T-helper 17 cell (primary cell): ENCODE measurements at places on chromosomes 1 and 21. TPM values are rescaled to one million over a fixed set of nuclear protein-coding genes. Genes with fewer than 3 reads are reported as not detected.

SPRR2E gene
- not detected for total RNA-seq

AMPD1 gene
- total RNA-seq, result not detected

- no peak for DNase-seq
Observed at GRCh38 chr1:57485643-57486042, 61.8 kb upstream of the DAB1 start.

GRCh38 chr1:184753608-184754475 lies 816 bp downstream of the EDEM3 start:
- no peak for DNase-seq

DNA sequence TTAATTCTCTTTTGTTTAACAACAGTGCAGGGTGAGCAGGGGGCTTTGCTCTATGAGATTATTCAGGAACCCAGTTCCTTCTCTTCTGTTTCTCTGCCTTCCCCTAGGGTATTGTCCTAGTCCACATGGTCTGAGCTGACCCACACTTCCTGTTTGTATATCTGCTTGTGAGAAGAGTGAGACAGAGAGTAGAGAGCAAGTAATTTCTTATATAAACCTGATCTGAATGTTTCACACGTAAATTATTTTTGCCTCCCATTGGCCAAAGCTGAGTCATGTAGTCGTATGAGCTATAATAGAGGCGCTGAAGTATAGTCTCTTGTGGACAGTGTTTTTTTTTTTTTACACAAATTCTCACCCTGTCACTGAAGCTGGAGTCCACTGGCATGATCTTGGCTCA lies 134.2 kb upstream of the SERTAD4 start:
- no peak for DNase-seq
